ENCODE measurements at places on chromosomes 7 and 10.

GRCh38 chr7:151207804-151208203 lies 2.5 kb downstream of the H2BK1 start:
- DNase-seq = no peak

GRCh38 chr7:84159435-84159834 lies 35.2 kb downstream of the SEMA3A start:
- DNase-seq = no peak

DNA sequence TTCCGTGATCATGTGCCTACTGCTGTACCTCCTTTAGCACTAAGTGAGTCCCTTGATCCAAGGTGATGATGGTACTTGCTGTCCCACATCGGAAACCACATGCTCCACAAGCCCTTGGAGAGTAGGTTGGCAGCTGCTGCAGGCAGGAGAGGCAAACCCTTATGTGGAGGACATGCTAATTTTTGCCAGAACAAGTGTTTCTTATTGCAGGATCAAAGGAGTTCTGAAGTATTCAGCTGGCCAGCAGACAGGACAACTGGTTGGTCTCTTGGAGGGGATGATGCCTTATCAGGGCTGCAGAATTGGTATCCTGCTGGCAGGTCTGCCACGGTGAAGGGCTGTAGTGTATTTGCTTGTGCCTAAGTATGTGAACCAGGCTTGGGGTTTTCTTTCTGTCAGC lies 36.8 kb downstream of the NACAD start:
- no peak for DNase-seq

DNA sequence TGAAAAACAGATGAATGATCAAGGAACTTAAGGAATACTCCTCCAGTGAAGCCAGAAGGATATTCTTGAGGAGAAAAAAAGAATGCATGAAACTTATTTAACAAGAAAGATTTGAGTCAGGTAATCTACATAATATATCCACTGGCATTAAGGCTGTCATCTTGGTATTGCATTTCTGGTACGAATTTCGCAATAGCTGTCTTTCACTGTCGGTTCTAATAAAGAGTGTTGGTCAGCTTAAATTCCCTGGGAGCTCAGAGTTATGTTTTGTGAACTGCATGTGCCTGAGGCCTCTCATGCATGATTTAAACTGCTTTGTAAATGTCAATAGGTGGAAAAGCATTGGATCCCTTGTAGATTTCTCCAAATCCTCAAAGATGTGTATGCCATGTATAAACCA lies 565.3 kb upstream of the GALNT17 start:
- DNase-seq = no peak

- DNase-seq = no peak
Measured at GRCh38 chr10:79223091-79224048, 123.9 kb upstream of the PPIF start.

GRCh38 chr7:154096-154799 lies 38.1 kb upstream of the FAM20C start:
- no peak for DNase-seq

GRCh38 chr10:51624013-51624412 lies 75.4 kb downstream of the CSTF2T start:
- no peak for DNase-seq

GRCh38 chr7:134203186-134203889 lies 76.2 kb downstream of the LRGUK start:
- no peak for DNase-seq

- DNase-seq = no peak
Measured at GRCh38 chr7:95517458-95517857, 31.7 kb downstream of the ASB4 start.

- no peak for DNase-seq
Measured at GRCh38 chr10:78035025-78035424, 1.4 kb downstream of the RPS24 start.

DNA sequence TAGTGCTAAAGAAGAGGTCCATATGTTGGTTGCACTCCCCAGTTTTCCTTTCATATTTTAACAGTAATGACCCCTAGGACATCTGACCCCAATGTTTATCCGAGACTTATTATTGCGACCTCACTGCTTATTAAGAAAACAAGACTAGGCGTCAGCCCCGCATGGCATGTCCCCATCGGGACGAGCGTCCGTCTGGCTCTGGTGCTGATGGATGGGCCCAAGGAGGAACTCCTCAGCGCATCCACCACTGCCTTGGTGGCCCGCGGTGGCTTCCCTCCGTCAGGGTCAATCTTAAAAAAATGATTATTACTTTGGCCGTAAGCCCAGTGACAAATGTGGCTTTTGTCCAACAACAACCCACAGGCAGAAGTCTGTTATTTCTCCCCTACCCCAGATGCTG lies 40.1 kb upstream of the CXCL12 start:
- no peak for DNase-seq

- DNase-seq = no peak
Measured at GRCh38 chr10:61642150-61642571, 20.6 kb upstream of the CABCOCO1 start.

DNA sequence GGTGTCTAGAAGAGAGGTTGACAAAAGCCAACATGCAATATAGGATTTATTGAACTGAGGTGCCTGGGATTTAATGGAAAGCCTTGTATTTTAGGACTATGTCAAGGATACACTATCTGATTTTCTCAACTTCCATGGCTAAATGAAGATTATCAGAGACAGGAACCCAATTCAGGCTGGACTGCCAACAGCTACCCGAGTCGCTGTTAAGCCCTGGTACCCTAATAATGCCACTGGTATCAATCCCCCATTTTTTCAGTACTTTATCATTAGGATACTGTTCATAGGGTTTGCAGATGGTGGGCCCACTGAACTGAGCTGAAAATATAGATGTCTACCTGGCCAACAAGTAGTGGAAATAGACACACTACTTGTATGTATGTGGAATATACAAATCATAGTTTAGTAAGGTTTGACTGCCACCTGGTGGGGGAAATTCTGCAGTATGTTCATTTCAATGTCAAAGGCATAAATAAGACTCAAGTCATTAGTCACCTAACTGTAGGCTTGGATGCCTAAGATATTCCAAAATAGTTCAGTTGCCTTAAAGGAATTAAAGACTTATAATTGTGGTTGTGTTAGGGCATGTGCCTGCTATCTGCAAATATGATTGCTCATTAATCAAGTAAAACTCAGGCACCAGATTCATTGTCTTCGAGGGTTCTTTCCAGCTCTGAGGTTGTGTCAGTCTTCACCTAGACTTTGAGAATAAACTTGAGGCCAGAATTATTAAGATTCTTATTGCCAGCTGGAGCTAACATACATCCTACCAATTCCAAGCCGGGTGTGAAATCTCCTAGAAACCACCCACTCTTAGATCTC lies 34.1 kb upstream of the NOBOX start:
- no peak for DNase-seq

DNA sequence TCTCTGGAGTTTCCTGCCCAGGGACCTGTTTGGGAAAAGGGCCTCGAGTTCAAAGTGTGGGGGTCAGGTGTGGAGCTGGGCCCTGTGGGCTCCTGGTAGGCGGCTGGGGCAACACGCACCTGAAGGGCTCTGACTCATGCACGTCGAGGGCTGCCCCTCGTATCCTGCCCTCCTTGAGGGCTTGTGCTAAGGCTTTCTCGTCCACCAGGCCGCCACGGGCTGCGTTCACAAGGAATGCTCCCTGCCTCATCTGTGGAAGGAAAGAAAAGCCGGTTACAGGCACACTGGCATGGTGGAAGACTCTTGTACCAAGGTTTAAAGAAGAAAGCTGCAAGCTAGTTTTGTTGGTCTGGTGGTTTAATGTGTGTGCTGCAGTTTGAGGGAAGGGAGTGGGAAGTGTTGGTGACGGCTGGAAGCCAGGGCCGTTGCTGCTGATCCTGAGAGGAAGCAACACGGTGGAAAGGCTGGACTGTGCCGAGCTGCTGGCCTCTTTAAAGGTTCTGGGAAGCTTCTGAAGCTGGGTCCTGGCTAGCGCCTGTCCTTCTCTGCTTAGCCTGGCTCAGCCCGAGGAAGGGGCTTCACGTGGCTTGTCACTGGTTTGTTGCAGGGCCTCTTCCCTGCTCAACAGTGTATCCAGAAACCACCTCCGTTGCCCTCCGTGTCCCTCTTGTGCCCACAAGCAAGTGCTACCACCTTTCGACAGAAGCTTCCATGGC lies 52.0 kb downstream of the ZRANB1 start:
- no peak for DNase-seq

GRCh38 chr7:111982133-111982532 lies 224.1 kb downstream of the DOCK4 start:
- DNase-seq = no peak

DNA sequence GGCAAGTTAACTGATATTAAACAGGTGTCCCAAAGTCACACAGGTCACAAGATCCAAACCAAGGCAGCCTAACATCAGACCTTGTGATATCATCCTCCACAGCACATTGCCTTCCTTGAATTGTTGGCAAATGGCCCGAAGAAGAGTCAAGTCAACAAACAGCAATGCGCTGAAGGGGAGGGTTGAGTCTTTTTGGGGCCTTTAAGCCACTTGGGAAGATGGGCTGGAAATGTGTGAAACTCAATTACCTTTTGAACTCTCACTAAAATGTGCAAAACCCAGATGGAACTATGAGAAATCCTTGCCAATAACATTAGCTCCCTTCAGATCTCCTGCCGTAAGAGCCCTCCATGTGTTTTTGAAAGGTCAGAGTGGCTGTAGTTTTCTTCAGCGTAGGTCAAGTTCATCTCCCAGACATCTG lies 47.9 kb upstream of the STK17A start:
- no peak for DNase-seq

- no peak for DNase-seq
Measured at GRCh38 chr10:24751716-24752115, 28.0 kb upstream of the ARHGAP21 start.

GRCh38 chr7:2698581-2699288 lies 10.7 kb downstream of the AMZ1 start:
- no peak for DNase-seq

- DNase-seq = no peak
Measured at GRCh38 chr7:13920053-13920697, 69.3 kb downstream of the ETV1 start.

DNA sequence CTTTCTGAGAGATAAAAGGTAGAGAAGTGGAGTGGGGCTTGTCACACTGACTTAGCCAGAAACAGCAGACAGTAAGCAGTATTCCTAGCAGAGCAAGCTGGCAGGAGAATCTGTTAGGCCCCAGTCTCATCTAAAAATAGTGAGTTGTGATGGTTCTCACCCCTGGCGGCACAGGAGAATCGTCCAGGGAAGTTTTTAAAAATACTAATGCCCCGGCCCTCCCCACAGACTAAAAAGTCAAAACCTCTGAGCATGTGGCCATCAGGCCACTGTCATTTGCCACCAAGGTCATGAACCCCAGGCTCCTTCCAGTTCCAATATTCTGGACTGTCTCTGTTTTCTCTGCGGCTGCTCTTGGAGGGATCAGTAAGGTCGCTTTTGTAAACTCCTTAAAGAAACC lies 34.0 kb downstream of the LYZL1 start:
- no peak for DNase-seq

DNA sequence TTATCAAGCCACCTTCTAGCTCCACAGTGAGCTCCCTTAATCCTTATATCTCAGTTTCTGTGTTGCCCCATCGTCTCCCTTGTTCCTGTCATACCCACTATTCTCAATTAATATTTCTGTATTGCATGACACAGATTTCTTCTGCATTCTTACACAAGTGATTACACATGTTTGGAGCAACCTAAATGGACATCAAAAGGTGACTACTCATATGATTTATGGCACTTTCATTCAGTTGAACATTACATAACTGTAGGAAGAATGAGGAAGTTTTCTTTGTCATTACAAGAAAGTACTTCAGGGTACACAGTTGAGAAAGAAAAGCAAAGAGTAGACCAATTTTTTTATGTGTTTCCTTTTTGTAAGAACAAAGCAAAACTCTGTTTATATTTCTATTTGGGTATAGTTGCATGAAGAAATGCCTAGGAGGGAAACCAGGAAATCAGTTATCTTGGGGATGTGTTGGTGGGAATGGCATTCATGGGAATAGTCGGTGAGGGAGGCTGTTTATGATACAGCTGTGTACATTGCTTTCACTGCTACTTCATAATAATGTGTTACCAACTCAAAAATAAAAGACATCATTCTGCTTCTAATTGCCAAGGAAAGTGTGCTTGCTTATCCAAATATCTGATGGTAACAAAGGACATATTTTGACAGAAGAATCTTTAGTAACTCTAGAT lies 23.6 kb upstream of the PRSS37 start:
- no peak for DNase-seq

- DNase-seq = no peak
Measured at GRCh38 chr7:127888411-127888810, 142.8 kb downstream of the LRRC4 start.

- no peak for DNase-seq
Measured at GRCh38 chr10:67812007-67812406, 26.0 kb downstream of the DNAJC12 start.

DNA sequence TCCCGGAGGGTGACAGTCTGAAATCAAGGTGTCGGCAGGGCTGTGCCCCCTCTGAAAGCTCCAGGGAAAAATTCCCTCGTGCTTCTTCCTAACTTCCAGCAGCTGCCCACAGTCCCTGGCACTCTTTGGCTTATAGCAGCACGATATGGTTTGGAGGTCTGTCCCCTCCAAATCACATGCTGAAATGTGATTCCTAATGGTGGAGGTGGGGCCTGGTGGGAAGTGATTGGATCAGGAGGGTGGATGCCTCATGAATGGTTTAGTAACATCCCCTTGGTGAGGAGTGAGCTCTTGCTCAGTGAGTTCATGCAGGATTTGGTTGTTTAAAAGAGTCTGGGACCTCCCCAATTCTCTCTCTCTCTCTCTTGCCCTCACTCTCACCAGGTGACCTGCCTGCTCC lies 51.1 kb downstream of the GPAM start:
- DNase-seq = no peak

Measured in stimulated activated CD4-positive, alpha-beta T cell treated with anti-CD3 and anti-CD28 coated beads, TNF-alpha, amount 100 ng/mL, for 1 hour (primary cell).